ENCODE measurements at places on chromosomes 7 and 10.

- DNase-seq, result no peak
Observed at GRCh38 chr10:95237376-95238170, 43.5 kb downstream of the ACSM6 start.

DNA sequence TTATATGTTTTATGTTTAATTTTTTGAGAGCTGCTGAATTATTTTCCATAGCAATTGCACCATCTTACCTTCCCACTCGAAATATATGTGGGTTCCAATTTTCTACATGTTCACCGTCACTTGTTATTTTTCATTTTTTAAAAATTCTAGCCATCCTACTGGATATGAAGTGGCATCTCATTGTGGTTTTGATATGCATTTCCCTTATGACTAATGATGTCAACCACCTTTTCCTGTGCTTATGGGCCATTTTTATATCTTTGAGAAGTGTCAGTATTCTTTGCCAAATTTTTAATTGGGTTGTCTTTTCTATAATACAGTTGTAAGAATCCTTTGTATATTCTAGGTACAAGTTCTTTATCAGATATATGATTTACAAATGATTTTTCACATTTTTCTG, 27.8 kb downstream of the NHLRC2 start:
- no peak for DNase-seq

GRCh38 chr7:81882086-81882485, 112.2 kb upstream of the HGF start:
- no peak for DNase-seq

GRCh38 chr10:78902815-78903214, 166.0 kb upstream of the ZMIZ1 start:
- DNase-seq, result no peak

DNA sequence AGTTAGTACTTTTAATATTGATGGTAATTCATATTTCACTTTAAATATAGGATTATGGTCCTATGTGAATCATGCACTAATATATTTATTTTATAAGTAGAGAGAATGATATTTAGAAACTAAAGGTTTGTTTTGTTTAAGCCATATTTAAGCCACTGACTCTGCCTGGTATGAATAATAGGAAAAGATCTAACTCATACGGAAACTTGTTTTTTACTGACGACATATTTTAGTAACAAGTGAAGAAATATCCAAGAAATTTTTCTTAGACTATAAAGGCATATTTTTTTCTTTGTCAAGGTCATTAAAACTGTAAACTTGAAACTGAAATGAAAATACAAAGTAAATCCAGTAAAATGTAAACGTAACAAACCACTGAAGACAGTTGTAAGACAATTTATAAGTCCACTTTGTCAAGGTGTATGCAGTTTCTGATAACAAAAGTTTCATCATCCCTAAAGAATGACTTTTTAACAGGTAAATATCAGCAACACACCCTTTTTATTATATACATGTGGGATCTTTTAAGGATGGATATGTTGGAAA, 147.1 kb downstream of the PHF14 start:
- DNase-seq, result no peak

- DNase-seq, result no peak
Observed at GRCh38 chr10:8275911-8276310, 221.4 kb downstream of the GATA3 start.

- no peak for DNase-seq
Observed at GRCh38 chr7:127781081-127781480, 129.1 kb downstream of the SND1 start.

GRCh38 chr7:99451936-99452335, 13.2 kb downstream of the CPSF4 start:
- DNase-seq, result no peak

DNA sequence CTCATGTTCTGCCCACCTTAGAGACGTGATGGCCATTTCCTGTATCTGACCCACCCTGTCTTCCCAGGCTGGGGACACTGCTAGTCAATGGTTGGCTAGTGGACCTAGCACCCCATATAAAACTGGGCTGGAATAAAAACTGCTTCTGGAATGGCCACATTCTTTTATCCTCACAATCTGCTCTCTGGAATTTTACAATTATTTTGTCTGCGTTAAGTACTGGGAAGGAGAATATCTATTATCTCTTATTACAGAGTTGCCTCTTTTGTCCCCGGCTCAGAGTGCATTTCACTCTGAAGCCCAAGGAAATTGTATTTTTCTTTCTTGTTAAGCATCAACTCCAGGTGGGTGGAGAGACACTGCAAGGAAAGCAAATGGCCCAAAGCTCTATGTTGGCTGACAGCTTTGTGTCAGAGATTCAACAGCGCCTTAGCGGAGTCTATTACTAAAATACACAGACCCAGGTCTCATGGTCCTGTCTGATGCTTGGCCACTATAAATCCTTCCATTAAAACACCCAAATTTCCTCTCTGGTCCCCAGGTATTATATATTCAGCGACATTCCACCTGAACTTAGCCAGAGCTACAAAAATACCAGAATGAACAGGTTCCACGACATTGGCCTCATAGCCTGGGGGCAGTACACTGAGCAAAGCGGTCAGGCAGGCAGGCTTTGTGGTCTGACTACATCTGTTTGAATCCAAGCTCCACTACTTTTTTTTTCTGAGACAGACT, 121.7 kb downstream of the PRPF18 start:
- no peak for DNase-seq

DNA sequence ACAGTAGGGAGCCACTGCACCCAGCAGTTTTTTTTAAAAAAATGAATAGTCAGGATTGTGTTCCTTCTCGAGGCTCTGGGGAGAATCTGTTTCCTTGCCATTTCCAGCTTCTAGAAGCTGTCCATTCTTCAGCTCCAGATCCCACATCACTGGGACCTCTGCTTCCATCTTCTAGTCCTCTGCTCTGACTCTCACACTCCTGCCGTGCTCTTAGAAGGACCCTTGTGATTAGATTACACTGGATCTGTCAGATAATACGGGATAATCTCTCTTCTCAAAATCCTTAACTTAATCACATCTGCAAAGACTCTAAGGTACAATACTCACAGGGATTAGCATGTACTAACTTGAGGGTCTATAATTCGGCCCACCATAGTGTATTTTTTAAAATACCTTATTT, 158.9 kb upstream of the SP4 start:
- DNase-seq, result no peak

DNA sequence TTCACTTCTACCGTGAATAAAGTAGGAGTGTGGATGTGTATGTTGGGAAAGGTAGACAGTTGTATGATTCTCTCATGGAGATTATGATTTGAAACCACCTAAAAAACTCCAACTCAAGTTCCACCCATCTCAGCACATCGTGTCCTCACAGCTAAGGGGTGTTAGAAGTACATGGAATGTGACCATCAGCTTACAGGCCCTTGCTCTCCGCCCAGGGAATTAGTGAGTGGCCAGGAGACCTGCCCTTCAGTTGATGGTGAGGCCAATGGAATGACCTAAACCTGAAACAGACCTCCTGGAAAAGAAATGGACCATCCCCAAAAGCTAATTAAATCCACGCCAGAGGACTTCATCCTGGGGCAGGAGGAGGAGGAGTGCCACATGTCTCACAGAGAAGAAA, 2.1 kb upstream of the WNT2 start:
- DNase-seq, result no peak

- peak; percentile 57 for DNase-seq
Observed at GRCh38 chr7:140645166-140645900, 4.7 kb upstream of the DENND2A start.

- DNase-seq, result no peak
Observed at GRCh38 chr10:112374724-112375541, 1.0 kb downstream of the ACSL5 start.

- DNase-seq, result no peak
Observed at GRCh38 chr7:132577206-132578049, 1.2 kb upstream of the PLXNA4 start.

GRCh38 chr10:16441173-16441840, 4.5 kb downstream of the PTER start:
- DNase-seq, result no peak

DNA sequence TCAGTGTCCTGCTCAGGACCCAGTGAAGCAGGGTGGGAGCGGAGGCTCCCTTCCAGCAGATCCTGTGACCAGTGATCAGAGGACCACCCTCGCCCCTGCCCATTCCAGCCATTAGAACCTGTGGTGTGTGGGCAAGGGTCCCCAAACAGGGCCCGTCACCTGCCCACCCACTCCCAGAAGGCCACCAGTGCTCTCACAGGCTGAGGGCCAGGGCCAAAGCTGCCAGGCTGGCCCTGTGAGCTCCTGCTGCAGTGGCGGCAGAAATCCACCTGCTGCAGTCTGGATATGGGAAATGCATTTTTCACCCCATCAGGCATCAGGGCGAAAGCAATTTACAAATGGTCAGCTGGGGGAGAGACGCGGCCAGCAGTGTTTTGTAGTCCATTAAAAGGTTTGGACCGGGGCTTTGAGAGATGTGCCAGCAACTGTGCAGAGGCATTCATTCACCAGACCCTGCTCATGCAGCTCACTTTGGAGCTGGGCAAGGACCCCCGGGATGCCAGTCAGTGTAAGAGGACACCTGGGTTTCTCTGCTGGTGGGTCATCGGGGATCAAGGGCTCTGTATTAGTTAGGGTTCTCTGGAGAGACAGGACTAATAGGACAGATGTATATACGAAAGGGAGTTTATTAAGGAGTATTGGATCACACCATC, 75.2 kb upstream of the PRLHR start:
- no peak for DNase-seq

DNA sequence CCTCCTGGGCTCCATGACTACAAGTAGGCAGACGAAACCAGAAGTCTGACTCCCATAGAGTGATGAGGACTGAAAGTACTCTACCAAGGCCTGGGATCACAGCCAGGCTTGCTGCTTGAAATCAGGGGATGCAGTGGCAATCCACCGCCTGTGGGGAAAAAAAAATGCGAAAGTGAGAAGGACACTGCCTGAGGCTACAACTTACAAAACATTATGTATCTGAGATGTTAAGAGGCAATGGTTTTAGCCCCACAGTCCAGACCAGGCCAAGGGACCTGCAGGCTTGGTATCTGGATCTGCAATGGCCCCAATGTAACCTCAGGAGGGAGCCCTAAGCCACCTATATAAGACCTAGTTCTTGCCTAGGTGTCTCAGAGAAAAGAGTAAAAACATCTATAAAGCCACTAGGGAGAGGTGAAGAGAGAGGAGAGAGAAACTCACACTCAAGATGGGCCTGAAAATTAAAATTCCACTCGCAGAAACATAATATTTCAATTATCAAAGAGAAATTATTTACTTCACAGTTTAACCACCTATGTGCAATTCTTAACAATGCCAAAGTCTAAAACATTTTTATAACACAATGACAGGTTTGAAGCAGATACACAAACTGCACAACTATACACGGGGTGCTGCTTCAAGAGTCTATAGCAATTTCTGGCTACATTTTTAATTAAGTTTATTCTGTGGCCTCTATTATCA, 13.9 kb downstream of the DNAJC1 start:
- DNase-seq, result peak; percentile 55

DNA sequence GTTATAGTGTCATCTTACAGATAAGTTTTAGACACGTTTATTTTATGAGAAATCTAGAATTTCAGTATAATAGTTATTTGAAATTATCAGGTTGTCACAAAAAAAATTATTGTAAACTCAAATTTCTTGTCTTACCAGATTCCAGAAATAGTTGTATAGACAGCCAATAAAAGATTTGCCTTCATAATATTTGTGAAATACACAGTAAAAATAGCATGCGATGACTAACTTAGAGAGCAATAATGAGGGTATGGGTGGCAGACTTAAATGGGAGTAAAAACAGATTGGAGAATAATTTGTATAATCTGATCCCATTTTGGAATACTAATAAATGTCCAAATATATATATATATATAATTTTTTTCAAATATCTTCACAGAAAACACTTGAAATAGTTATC, 687.5 kb upstream of the LRRTM3 start:
- DNase-seq, result no peak

GRCh38 chr7:37491919-37492694, 43.4 kb upstream of the ELMO1 start:
- no peak for DNase-seq

- DNase-seq, result no peak
Observed at GRCh38 chr7:156620291-156620675, 20.3 kb upstream of the RNF32 start.

Measured in stimulated activated effector memory CD8-positive, alpha-beta T cell treated with anti-CD3 and anti-CD28 coated beads, Interleukin-12 subunit alpha, Interleukin-12 subunit beta, amount 100 ng/mL, for 72 hours (primary cell).